ENCODE measurements at places on chromosomes 5 and 9.
A peak's percentile ranks its signal among the peaks of the same experiment; 100 is the strongest.

- DNase-seq: no peak
These were observed 393.6 kb downstream of the SPOCK1 start for GRCh38 chr5:137105351-137106035.

GRCh38 chr9:121638399-121638798 lies 13.0 kb upstream of the DAB2IP start:
- no peak for DNase-seq

GRCh38 chr5:151631941-151632340 lies 40.8 kb upstream of the FAT2 start:
- DNase-seq: no peak

DNA sequence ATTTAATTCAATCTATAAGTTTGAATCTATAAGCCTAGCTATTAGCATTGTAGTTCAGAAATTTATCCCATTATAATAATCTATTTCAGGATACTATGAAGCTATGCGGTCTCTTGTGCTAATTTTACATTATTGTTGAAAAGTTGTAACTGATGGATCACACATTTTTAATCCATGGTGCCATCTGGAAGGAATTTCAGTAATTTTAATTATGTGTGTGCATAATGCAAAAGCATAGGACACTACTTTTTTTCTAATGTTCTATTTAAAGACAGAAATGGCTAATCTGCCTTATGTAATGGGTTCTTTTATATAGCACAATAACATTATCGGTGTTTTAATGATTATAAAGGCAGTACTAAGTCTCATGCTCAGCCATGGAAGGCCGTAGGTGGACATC lies 90.6 kb downstream of the HOMER1 start:
- DNase-seq: no peak

- no peak for DNase-seq
These were observed 175.6 kb downstream of the HSD17B3 start for GRCh38 chr9:96126321-96126881.

DNA sequence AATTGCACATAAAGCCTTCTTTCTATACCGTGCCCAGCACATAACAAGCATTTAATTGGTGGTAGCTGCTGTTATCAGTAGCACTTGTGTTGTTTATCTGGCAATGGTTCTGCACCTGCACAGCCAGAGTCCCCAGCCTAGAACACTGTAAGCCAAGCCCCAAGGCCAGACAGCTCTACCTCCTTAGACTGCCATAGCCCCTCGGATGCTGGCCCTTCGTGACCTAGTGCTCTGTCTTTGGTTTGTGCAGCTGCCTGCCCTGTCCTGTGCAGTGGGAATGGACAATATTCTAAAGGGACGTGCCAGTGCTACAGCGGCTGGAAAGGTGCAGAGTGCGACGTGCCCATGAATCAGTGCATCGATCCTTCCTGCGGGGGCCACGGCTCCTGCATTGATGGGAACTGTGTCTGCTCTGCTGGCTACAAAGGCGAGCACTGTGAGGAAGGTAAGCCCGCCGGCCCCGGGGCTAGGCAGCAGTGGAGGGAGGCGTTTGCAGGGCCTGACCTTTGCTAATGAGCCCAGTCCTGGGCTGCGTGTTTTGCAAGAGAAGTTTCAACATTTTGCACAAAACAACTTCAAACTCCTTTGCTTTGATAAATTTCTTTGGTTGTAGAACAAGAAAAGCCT lies 173.3 kb upstream of the WWC1 start:
- DNase-seq: no peak

DNA sequence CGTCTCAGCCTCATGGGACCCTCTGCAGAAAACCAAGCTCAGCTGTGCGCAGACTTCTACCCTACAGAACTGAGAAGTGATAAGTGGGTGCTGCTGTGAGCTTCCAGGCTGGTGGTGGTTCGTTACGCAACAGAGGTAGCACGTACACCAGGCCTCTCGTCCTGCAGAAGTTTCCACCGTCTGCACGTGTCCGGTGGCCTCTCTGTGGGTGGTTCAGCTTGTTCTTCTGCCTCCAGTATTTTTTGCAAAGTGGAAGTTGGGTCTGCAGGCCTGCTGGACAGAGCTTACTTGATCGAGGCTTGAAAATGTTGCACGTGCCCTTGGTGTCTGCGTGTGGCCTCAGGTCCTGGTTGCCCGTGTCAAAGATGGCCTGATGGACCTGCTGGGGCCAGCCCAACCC lies 27.5 kb downstream of the KCNT1 start:
- no peak for DNase-seq

- no peak for DNase-seq
These were observed 15.8 kb upstream of the TTC23L start for GRCh38 chr5:34822956-34823715.

DNA sequence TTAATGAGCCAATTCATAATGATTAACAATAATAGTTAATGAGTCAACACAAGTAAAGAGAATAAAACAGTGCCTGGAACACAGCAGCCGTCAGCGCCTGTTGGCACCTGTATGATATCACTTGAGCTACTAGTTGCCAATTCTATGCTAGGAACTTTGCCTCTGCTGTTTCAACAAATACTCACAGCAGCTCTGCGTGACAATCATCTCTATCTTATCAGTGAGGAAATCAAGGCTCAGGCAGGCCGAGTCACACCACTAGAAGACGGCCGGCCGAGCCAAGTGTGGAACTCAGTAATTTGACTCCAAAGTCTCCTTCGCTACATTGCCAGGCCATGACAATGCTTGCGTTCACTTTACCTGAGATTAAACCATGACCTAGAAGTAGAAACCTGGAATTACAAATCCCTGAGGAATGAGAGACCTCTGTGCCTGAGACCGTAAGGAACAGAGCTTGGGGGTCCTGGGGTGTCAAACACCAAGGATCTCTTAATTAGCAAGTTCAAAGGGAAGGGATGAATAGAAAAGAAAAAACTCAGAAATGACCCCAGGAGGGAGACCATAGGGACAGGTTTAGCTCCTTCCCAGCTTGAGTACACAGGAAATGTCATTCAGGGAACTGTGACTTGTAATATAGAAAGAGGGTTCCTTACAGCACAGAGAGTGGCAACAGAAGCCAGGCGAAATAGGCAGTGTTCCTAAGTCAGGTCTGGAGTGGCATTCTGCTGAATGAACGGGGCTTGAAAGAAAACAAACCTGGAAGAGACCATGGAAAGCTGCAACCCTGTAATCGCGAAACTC lies 109.1 kb downstream of the SUSD1 start:
- peak; percentile 93 for DNase-seq

GRCh38 chr5:95904827-95905226 lies 56.8 kb downstream of the ELL2 start:
- DNase-seq: no peak

DNA sequence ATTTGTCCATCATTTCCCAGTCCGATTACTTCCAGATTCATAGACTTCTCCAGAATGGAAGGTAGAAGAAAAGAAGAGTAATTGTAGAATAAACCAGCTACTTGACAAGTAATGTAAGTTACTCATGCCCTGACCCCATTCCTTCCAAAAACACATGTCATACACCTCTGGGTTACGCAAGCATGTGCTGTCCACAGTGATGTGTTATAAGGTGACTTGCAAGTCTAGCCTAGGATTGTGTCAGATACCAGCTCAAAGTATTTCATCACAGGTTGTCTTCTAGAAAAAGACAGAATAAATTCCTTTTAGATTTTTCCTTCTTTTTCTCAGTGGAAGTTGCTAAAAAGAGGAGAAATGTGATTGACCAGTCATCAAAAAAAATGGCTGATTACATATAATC lies 8.0 kb upstream of the TLR4 start:
- DNase-seq: no peak

DNA sequence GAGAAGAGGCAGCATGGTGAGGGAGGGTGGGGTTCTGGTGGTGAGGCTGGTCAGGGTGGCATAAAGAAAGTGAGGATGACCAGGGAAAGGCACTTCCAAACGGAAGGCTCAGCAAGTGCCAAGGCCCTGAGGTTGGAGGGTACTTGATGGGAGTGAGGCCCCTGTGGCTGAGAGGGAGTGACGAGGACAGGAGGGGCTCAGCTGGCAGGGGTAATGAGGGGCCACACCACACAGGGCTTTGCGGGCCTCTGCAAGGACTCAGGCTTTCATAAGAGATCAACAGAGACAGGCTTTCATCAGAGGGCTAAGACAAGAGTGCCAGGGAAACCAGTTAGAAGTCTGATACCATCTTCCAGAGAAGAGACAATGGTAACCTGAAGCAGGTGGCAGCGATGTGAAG lies 23.6 kb downstream of the ARPC5L start:
- no peak for DNase-seq

GRCh38 chr9:2290382-2290781 lies 275.2 kb downstream of the SMARCA2 start:
- DNase-seq: no peak

GRCh38 chr9:19720377-19720776 lies 68.5 kb downstream of the SLC24A2 start:
- peak; percentile 40 for DNase-seq

GRCh38 chr5:14486996-14487896 lies 94.3 kb upstream of the OTULINL start:
- no peak for DNase-seq

DNA sequence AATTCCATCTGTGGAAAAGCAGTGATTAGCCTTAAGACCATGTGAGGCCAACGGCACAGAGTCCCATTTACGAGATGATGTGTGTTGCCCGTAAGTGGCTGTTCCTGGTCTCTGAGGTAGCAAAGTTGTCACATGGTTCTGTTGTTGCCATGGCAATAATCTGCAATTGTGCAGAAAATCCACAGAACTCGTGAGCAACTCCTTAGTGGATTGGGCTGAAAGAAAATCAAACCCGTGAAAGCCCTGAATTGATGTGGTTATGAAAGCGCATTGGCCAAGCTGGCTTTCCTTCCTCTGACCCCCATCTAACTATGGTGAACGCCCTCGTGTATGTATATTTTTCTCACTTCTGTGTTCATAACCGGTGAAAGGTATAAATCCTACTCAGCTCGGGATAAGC lies 614.7 kb downstream of the EBF1 start:
- DNase-seq: no peak

DNA sequence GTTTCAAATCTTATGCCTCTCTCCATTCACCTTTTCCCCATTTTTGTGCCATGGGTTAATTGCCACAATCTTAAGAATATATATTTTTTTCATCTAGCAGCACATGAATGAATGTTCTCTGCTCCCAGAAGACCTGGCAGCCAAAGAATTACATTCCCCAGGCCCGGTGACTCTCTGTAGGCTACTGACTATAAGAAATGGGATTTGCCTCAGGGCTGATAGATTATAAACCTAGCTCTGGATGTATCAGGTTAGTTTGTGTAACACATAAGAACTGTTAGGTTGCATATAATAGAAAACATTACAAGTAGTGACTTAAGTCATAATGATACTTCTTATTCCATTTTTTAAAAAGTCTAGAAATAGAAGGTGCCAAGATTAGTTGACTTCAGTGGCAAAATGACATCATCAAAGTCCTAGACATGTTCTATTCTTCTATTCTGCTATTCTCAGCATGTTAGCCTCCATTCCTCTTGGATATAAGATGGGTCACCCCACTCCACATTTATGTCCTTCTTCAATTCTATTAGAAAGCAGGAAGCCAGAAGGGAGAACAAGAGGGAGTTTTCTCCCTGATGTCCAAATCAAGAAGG lies 10.9 kb upstream of the ZNF474 start:
- DNase-seq: no peak

DNA sequence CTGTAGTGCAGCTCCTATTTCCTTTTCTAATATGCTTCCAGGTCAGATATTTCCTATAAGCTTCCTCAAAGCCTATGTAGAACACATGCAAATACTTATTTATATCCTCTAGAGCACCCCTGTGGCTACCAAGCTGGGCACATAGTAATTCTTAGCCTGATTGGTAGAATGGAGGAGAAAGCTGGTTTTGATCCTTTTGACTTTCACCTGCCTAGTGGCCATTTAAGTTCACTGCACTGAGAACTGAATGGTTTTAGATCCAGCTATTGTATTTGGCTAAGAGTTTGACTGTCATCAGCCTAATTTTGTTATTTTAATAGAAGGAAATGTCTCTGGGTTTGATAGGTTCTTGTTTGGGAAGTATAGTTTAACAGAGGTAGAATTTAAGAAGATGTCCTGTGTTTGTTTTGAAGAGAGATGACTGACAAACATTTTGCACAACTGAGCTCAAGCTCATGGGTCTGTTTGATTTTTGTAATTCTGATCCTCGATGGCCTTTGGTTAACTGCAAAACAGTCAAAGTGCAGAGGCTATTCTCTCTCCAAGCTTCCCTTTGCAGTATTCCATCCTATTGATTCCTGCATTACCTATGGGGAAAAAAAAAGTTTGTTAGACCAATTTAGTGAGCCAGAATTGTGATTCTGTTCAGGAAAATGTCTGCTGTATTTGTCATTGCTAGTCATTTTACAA lies 85.4 kb downstream of the KCNN2 start:
- peak; percentile 41 for DNase-seq

DNA sequence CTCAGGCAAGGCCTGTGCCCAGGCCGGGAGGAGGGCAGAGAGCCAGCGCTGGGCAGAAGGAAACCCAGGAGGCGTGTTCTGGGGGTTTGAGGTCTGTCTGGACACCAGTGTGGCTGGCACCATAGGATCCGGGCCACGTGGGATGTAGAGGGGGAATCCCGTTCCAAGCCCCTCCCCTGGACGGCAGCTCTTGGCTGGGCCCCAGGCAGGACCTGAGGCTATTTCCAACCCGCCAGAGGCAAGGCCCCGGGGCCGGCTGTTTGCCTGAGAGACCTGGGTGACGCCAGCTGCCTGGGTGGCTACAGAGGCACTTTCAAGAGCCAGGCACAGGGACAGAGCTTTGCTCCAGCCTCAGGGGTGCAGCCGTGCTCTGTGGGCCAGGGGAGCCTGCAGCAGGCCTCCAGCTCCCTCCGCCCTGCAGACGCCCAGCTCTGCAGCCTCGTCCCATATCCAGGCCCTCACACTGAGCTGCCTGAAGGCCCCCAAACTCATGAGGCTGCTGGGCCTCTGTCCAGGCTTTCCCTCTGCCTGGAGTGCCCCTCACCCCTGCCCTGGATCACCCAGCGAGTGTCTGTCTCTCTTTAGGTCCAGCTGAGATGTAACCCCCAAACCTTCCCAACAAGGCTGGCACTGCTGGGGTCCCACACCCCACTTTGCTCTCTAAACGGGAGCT lies 56.6 kb upstream of the EGFL7 start:
- no peak for DNase-seq

DNA sequence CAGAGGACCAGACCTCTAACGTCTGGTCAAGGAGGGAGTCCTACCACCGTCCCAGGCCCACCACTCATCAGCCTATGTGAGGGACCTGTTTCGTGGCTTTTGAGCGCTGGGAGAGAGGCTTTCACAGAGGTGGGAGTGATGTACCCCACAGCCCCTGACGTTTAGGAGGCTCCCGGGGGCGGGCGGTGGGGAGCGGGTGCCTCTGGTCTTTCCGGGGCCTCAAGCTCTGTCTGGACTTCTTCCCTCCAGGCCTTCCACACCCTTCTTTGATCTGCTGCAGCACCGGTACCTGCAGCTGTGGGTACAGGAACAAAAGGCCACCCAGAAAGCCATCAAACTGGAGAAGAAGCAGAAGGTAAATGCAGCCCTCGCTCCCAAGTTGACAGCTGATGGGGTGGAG lies 45.1 kb upstream of the BARHL1 start:
- no peak for DNase-seq

- peak; percentile 88 for DNase-seq
These were observed 168.6 kb downstream of the CARTPT start for GRCh38 chr5:71887680-71888079.
